LHCN-M2 (cell line): ENCODE measurements at places on chromosomes 16 and 17.
A peak's percentile ranks its signal among the peaks of the same experiment; 100 is the strongest.

- DNase-seq = no peak
These were observed 2.6 kb upstream of the N4BP1 start for GRCh38 chr16:48612611-48613010.

DNA sequence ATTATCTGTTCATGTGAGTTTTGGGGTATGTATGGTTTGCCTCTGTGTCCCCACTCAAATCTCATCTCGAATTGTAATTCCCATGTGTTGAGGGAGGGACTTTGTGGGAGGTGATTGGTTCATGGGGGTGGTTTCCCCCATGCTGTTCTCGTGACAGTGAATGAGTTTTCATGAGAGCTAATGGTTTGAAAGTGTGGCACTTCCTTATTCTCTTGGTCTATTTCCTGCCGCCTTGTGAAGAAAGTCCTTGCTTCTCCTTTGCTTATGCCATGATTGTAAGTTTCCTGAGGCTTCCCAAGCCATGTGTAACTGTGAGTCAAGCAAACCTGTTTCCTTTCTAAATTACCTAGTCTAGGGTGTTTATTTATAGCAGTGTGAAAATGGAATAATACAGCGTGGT, 128.1 kb upstream of the HS3ST4 start:
- no peak for DNase-seq

GRCh38 chr17:2427215-2427614, 26.4 kb upstream of the MNT start:
- no peak for DNase-seq

DNA sequence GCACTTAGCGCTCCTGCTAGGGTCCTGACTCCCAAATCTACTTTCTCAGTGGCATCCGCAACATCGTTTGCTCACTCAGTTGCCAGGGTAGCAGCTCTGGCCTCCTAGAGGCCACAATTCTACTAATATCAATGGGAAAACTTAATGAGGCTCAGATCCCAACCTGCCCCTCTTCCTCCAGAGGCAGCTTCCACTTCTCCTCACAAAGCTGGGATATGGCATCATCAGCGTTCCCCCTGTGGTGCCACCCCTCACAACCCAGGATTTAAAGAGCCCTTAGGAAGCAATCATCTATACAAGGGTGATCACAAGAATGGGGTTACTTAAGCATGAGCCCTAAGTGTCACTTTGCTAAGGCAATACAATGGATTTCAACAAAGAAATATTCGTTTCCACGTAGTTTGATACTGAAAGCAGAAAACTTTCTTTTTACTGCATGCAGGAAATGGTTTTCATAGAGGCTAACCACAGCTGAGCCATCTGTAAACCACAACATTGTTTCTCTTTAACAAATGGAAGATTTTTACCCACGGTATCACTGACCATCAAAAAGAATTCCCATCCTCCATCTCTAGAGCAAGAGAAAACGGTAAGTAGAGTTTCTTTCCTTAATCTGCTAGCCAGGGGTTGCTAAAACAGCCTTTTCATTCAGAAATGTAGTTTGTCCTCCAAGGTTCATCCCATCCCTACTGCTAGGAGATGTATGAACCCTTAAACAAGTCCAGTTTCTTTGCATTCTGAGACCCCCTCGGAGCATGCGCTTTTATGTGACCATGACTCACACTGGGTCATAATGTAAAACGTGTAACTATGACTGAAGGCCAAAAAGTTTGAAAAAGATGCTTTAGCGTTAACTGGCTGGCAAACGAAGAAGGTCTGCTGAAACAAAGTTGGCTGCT, 68.3 kb upstream of the BCAR1 start:
- peak; percentile 91 for DNase-seq

- no peak for DNase-seq
These were observed 193.9 kb downstream of the PRKCA start for GRCh38 chr17:66496306-66496705.

DNA sequence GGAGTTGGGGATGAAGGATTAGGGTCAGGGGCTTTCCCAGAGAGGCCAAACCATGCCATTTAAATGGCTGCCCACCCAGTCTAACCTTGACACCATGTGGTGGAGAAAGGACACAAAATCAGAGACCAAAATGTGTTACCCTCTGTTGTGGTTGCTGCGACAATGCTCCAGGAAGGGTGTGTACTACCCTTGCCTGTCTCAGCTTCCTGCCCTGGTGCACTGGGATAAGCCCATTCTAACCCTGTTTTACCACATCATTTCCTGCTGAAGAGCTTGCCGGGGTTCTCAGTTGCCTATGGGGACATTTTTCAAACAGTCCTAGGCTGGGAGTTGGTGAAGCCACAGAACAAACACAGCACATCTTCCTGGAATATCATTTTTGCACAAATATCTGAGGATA, 4.9 kb downstream of the OR4D1 start:
- DNase-seq = no peak

- DNase-seq = peak; percentile 99
These were observed 22.2 kb downstream of the SERPINF1 start for GRCh38 chr17:1783834-1784611.
